ENCODE measurements at places on chromosomes 12 and 14.

DNA sequence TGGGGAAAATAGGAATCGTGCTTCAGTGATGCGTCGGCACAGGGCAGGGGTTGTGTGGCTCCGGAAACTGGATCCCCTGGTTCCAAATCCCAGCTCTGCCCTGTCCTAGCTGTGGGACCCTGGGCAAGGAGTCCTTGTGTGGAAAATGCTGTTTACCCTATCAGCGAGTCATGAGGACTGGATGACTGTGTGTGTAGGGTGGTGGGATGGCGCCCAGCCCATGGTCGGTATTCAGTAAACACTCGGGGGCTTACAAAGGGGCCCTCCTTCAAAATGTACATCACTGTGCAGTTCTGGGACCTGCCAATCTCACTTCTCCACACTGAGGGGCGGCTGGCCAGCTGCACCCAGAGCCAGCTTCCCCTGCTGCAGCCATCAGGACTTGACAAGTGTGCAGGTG is 24.4 kb downstream of the BRI3BP start:
- no peak for DNase-seq

DNA sequence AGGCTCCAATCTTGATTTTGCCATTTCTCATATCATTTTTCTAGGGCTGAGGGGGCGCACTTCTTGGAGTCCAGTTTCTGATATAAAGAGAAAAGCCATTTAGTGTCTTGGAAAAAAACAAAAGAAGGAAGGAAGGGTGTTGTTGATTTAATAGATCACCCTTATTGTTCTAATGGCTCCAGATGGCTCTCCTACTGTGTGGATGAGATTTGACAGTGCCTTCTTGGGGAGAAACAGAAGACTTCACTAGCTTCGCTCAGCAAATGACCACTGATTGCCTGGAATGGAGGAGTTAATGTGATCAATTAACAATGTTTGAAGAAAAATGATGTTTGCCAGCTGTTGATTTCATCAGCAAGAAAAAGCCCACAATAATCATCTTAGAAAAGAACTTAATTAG is 216.2 kb downstream of the APAF1 start:
- no peak for DNase-seq

GRCh38 chr12:110198386-110198785 is 74.2 kb downstream of the IFT81 start:
- no peak for DNase-seq

- no peak for DNase-seq
These were observed 126.6 kb upstream of the LRIG3 start for GRCh38 chr12:59046763-59047534.

GRCh38 chr14:106044949-106045596 is 518.7 kb downstream of the TMEM121 start:
- DNase-seq: peak; percentile 67

DNA sequence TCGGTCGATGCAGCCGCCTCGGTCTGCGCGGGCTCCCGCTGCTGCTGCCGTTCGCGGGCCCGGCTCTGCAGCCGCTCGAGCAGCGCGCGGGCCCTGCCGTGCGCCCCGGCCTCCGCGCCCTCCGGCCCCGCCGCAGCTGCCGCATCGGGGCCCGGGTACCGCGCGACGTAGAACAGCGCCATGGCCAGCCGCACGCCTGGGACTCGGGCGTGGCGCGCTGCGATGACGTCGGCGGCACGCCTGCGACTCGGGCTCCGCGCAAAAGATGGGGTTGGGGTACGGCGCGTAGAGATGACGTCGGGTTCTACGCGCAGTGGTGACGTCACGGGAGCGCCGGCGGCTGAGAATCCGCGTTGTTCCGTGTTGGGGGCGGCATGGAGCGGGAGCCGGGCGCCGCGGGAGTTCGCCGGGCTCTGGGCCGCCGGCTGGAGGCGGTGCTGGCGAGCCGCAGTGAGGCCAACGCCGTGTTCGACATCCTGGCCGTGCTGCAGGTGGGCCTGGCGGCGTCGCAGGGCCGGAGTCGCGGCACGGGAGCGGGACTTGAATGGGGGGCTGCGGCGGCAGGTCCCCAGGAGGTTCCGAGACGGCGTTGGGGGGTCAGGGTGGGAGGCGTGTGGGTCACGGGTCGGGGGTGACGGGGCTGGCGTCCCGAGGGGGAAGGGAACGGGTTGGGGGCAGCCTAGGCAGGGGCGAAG is at the start of the genes DDX51 and NOC4L:
Gene DDX51, minus strand, starts transcription at position 205 of the 695 bp plus-strand sequence. Its CDS starts 23 bp downstream, at position 182.
Gene NOC4L, plus strand, starts transcription at position 343 of the 695 bp plus-strand sequence. Its CDS starts 32 bp downstream, at position 375.
- DNase-seq: peak; percentile 95

DNA sequence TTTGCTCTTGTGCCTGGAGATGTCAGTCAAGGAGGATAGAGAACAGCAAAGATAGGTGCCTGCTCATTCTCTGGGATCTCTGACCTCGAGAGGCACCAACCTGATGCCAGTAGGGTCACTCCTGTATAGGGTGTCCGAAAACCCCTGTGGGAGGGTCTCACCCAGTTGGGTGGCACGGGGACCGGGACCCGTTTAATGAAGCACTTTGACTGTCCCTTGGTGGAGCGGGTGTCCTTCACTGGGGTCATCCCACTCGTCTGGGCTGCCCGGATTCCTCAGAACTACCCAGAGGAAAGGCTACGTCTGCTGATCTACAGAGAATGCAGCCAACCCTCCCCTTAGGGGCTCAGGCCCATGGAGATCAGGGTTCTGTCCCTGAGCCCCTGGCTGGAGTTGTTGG is 157.6 kb downstream of the CAPZA3 start:
- no peak for DNase-seq

GRCh38 chr14:92665661-92666110 is 82.7 kb downstream of the LGMN start:
- DNase-seq: no peak

GRCh38 chr12:18895946-18896345 is 158.0 kb downstream of the CAPZA3 start:
- DNase-seq: no peak

DNA sequence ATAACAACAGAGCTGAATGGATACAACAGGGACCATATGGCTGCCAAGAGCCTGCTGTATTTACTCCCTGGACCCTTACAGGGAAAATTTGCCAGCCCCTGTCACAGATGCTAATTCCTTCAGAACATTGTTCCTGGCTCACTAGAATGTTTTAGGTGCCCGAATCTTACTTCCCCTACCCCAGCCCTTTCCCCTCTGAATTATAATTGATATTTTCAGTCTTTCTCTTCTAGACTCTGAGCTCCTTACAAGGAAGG is 235.3 kb downstream of the KSR2 start:
- DNase-seq: no peak

- no peak for DNase-seq
These were observed 7.0 kb downstream of the NIN start for GRCh38 chr14:50823762-50824636.

DNA sequence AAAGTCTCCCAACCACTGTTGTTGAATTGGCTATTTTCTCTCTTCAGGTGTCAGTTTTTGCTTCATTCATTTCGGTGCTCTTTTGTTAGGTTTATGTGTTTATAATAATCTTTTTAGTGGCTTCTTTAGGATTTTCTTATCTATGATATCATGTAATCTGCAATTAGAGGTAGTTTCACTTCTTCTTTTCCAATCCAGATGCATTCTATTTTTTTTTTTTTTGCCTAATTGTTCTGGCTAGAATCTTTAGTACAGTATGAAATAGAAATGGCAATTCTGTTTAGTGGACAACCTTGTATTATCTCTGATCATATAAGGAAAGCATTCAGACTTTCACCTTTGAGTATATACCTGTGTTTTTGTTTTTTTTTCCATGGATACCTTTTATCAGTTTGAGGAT is 17.4 kb downstream of the CNOT2 start:
- no peak for DNase-seq

DNA sequence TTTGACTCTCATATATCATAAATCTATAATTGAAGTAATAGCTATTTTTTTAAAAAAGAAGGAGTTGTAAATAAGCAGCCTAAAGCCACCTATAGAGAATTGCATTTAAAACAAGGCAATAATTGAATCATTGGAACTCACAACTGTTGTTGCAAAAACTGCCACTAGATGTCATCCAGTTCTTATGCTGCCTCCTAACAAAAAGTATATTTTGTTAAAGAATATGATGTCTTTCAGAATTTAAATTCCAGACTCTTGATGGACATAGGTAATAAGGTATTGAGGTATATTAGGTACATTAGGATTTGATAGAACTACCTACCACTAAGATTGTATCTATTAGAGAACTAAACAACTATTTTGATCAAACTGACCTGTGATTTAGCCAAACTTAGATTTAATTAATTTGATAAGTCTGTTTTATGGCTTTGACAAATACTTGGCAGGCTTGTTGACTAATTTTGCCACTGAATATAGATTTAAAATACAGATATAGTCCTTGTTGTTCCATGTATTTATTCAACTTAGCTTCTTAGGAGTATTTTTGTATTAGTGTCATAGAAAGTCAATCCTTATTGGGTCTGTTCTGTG is 401.4 kb downstream of the RPL10L start:
- no peak for DNase-seq

DNA sequence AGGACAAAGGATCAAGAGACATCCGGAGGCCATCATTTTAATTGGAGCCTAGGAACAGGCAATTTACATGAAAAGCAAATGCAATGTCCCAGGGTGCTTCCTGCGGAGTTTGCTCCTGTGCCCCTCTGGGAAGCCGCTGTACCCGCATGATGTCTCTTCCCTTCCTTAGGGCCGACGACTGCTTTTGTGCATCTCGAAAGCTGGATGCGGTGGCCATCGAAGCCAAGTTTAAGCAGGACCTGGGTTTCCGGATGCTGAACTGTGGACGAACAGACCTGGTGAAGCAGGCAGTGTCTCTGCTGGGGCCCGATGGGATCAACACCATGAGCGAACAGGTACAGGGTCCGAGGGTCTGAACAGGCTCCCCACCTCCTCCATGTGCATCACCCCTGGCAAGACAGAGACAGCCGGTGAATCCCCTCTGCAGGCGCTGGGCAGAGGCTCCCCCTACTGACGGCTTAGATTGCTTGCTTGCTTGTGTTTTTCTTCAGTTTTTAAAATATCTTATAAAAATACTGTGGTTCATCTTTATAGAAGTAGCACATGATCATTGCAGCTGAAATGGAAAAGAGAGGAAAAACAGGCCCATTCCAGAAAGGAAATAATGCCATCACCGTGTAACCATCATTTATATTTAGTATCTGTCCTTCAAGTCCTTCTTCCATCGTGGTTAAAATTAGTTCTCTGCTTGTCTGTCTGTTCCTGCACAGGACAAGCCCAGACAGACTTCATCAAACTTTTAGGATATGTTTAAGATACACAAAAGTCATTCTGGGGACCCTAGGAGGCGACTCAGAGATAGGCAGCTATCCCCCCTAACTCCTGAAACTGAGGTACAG is 75.4 kb upstream of the PWP1 start:
- no peak for DNase-seq

DNA sequence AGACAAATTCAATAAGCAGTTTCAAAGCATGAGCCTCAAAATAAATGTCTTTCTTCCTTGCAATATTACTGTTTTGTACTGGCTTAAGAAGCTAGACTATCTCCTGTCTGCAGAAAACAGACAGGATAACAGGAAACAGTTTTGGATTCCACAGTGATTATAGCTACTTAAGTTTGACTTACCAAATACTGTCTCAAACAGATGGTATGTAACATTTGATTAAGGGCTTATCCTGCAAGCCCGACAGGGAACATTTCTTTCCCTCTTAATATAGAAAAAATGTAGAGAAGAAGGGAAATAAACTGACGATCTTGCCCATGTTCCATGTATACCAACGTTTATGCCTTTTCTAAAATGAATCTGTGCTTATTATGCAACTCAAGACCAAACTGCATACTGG is 179.9 kb upstream of the EEA1 start:
- no peak for DNase-seq

DNA sequence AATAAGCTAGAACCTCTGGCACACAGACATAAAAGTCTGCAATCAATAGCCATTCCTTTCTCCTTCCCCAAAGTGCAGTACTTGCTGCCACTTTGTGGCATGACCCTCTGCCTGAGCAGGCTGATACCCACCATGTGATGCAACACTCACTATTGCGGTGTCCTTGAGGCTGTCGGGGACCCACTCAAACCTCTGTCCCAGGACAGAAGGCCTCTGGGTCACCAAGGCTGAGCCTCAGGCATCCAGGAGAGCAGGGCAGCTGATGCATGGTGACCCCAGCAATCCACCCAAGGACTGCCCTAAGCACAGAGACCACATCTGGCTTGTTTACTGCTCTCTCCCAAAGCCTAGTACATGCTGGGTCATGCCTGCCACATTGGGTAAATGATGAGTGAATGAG is 114.2 kb downstream of the DPF3 start:
- DNase-seq: no peak

DNA sequence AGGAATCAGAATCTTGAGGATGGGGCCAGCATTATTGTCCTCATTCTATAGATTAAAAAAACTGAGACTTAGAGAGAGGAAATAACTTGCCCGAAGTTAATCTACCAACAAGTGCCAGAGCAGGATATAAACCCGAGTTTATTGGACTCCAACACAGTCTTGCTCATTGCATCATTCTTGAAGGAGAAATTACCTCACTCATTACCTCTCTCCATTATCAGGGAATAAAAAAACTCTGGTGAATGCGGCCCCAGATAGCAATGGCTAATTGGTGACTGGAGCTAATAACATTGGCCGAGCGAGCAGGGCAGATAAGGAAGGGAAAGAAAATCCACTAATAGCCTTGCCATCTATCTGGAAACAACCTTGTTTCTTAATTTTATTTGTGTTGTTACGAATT is 24.7 kb upstream of the TMED10 start:
- DNase-seq: no peak

DNA sequence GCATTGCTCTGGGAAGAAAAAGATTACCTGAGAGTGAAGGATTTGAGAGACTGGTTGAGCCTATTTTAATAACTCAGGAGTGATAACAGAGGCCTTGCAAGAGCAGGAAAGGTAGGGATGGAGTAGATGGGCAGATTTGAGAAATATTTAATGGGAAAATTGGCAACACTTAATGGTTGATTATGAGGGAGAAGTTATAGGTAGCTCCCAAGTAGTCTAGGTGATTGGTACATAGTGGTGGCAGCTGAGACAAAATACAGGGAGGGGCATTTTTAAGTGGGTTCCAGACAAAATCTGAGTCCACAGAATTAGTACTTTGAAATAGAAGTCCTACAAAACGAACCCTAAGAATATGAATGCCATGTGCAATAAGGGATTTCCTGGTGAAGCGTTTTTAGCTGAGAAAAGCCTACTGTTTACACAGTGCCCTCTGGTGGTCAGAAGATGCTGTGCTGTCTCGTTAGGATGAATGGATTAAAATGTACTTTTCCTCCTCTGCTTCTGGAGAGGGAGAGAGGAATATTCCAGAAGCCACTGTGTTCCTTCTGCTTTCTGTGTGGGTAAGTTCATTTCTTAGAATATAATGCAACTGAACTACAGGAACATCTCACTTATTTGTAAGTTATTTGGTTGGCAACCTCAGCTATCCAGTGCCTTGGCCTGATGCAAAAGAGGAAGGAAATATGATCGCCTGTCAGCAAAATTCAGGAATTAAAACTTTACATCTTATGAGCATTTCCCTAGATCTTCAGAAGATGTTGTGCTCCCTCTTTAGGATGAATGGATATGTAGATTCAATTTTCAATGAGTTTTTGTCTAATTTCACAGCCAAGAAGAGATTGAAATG is 6.5 kb downstream of the ZBTB1 start:
- DNase-seq: peak; percentile 46

- DNase-seq: no peak
These were observed 657 bp downstream of the PEBP1 start for GRCh38 chr12:118136559-118137003.

- no peak for DNase-seq
These were observed 152.1 kb upstream of the PLEKHG7 start for GRCh38 chr12:92550661-92551060.

GRCh38 chr12:57299514-57300016 is 48.6 kb upstream of the STAC3 start:
- DNase-seq: no peak
